ENCODE measurements at places on chromosomes 5 and 9.

GRCh38 chr5:61409568-61409967 lies 77.5 kb downstream of the ZSWIM6 start:
- no peak for DNase-seq

DNA sequence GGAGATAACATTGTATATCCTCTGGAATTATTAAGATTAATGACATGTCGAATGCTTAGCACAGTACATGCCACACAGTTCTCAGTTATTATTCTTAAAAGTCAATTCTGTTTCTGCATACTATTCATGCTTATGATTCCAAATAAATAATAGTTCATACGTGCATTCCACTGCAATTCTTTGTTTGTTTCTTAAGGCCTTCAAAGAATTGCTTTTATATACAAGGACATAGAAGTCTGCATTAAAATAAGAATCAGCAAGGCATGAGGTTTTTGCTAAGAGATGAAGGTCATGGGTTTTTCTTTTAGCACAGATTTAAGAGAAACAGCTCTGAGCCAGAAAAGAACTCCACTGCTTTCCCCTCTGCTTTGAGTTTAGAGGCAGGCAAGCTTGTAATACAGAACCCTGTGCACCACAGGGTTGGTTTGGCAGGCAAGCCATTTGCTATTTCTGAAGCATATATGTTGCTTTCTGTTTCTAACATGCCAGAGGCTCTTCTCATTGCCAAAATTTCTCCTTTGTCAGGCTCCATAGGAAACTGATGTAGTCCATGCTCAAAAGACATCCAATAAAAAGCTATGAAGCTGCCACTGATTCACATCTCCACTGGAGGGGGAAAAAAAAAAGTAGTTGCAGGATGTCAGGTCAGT lies 420.6 kb upstream of the TYRP1 start:
- DNase-seq = no peak

DNA sequence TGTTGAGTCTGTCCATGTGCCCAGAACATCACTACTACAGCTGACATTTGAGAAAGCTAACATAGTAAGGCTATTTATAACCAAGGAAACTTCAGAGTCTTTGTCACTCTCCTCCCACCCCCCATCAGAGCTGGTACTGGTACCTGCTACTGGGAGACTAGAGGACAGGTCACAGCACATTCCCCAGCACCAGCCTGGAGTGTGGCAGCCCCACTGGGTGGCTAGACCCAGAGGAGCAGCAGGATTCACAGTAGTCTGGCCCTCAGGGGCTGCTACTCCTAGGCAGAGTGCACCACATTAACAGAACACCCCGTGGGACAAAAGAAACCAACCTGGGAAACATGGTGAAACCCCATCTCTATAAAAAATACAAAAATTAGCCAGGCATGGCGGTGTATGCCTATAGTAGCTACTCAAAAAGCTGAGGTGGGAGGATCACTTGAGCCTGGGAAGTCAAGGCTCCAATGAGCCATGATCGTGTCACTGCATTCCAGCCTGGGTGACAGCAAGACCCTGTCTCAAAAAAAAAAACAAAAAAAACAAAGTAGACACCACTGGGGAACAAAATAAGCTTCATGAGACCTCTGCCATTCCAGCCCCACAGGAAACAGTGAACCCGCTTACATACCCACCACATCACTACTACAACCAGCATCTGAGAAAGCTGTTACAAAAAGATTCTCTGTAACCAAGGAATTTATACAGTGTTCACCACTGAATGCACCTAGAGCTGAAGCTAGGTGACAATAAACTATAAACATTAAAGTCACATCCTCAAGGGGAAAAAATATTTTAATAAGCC lies 26.3 kb upstream of the PTGER4 start:
- no peak for DNase-seq

DNA sequence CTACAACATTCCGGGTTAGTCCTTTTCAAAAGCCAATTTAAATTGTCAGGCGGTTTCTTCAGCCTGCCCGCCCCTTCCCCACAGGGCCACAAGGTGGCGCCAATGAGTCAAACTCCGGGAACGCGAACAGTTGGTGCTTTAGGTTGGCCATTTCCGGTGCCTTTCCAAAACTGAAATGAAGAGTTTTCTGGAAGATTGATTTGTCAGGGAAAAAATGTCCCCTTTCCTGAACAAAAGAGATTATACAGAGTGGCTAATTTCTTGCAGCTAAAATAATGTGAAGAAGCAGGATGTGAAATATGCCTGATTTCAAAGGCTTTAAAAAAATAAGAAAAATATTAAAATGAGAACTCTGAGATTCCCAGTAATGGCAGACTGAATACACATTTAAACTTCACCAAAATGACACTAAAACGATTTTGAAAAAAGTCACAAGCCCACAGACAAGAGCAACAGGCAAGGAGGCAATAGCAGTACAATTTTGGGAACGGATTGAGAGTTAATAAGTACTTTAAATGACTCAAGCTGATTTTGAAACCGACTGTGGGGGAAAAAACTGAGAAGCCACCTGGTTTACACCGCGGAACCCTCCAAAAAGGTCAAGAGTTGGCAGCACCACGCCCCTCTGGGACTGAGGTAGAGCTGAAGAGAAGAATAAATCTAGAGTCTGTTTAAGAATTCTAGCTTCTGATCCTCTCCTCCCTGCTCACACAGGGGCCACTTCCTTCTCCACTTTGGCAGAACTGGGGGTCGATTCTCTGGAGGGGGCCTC lies 45.7 kb downstream of the SLC46A2 start:
- DNase-seq = peak; percentile 63

DNA sequence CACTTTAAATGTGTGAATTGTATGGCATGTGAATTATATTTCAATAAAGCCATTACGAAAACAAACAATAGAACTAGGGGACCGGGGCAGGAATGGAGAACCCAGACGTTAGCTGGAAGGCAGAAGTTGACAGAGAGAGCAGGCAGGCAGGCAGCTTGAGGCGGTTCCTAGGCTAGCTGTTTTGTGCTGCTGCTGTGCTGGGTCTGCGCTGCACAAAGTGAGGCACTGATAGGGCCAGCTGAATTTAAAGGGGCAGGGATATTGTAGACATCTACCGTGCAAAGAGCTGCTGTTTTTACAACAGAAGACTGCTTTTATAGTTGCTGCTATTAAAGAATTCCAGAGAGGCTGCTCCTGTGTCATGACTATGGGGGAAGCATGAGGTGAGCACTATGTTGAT lies 21.6 kb upstream of the MIER3 start:
- DNase-seq = no peak

DNA sequence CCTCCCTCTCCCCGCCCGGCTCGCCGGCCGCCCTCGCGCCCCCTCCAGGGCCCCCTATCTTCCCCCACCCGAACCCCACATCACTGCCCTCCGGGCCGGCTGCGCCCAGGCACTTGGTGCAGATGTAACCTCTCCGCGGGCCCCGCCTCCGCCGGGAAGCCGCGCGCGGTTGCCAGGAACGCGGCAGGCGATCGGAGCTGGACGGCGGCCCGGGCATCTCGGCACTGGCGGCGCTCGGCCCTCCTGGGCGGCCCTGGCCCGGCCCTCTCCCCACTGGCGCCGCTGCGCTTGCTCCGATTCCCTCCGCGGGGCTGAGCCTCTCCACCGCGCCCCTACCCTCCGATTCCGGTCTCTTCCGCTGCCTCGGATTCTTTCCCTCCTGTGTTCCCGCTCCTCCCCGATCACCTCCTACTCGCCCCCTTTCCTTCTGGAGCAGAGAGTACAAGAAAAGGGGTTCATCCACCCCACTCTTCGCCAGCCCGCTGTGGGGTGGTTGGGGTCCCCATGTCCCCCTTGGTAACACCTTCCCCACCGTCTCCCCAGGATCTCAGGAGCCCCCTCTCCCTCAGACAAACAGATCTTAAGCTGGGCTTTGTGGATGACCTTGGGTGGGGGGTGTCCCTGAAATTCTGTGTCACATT lies 70.6 kb downstream of the C9orf50 start:
- DNase-seq = no peak

- DNase-seq = no peak
Observed at GRCh38 chr5:36691696-36692371, 85.4 kb downstream of the SLC1A3 start.

DNA sequence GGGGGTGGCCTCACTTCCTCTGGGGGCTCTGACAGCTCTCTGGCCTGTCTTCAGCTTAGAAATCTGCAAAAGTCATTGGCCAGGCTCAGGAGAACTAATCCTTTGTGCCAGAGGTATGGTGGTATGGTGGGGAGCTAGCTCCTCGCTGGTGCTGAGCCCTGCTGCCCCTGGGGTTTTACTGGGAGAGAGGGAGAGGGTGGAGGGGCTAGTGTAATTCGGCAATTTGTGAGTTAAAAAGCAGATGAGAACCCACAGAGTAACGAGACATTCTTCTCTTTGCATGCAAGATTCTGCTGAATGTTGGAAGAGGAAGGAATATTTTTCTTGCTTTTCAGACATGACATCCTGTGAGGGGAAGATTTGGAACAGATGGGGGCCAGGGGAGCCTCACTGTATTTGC lies 65.5 kb upstream of the SPRY4 start:
- no peak for DNase-seq

- no peak for DNase-seq
Observed at GRCh38 chr9:86589273-86589672, 235.1 kb upstream of the TUT7 start.

GRCh38 chr5:10452768-10453331 lies 11.2 kb downstream of the ROPN1L start:
- peak; percentile 82 for DNase-seq

- DNase-seq = no peak
Observed at GRCh38 chr5:23389291-23390101, 117.9 kb upstream of the PRDM9 start.

DNA sequence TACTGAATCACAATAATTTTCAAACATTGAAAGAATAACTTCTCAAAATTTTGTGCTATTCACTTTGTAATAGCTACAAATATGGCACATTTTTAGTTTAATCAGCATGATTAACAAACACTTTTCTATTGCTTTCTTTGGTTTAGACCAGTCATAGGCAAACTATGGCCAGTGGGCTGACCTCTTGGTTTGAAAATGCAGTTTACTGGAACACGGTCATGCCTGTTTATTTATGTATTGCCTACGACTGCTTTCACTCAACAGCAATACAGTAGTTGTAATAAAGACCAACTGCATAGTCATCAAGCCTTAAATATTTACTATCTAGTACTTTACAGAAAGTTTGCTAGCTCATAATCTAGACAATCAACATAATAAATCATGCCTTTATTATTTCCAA lies 810.8 kb downstream of the TLE1 start:
- no peak for DNase-seq

- no peak for DNase-seq
Observed at GRCh38 chr9:17425384-17425783, 153.5 kb upstream of the SH3GL2 start.

DNA sequence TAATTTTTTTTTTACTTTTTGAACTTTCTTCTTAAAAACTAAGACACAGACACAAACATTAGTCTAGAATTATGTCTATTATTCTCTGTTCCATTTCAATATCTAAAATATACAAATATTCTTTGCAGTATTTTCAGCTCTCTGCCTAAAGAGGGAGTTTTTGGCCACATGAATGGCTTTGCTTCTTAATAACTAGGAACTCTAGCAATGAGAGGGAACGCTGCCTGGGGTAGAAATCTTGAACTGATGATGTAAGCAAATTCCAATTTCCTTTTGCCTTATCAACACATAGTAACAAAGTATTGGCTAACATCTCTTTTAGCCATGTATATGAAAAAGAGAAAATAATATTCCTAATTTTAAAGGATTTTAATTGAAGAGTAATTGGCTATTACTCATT lies 51.9 kb downstream of the SLC25A46 start:
- no peak for DNase-seq
